Activated CD8-positive, alpha-beta memory T cell treated with anti-CD3 and anti-CD28 coated beads for 1 hour (primary cell): ENCODE measurements at places on chromosomes 4 and X.

- DNase-seq: no peak
Measured at GRCh38 chr4:79399076-79399475, 9.0 kb downstream of the GK2 start.

- no peak for DNase-seq
Measured at GRCh38 chr4:161546902-161547301, 616.9 kb downstream of the FSTL5 start.

- DNase-seq: no peak
Measured at GRCh38 chr4:48985602-48985975, 486 bp upstream of the CWH43 start.

GRCh38 chr4:184588893-184589292 is 60.4 kb downstream of the CASP3 start:
- DNase-seq: no peak

DNA sequence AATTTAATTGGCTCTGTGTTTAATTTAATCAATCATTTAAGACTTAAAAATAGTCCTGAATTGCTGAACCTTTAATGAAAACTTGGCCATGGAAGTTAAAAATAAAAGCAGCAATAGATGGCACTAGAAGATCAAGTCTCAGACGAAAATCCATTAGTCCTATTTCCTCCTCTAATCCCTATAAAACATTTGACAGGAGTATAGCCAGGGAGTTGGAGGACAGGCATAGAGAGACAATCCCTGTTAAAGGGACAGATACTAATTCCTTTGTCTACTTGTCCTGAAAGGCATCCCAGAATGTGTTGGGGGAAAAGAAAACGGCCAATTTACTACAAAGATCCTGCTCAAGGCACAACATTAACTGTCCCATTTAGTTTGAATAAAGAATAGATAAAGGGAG is 276.3 kb upstream of the TACR3 start:
- DNase-seq: no peak

GRCh38 chr4:114364857-114365256 is 233.8 kb upstream of the UGT8 start:
- no peak for DNase-seq

GRCh38 chr4:26372076-26372475 is 51.3 kb downstream of the RBPJ start:
- DNase-seq: no peak

GRCh38 chrX:81537723-81538122 is 335.8 kb downstream of the SH3BGRL start:
- no peak for DNase-seq

- DNase-seq: no peak
Measured at GRCh38 chr4:185357211-185357610, 38.5 kb downstream of the LRP2BP start.

- DNase-seq: no peak
Measured at GRCh38 chr4:15735536-15735935, 32.7 kb downstream of the BST1 start.

DNA sequence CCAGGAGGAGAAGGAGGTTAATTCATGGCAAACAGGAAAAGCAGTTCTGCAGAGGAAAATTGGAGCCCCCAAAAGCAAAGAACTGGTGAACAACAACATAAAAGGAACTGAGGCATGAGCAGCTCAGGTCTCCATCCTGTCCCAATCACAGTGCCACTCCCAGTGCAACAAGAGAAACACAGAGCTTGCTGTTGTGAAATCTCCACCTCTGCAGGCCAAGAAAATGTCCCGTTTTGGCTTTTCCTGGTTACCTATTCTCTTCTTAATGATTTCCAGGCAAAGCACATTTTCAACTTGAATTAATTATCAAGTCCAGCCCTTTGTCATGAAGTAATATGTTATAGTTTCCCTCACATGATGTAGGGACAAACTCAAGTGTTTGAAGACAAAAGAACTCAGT is 778 bp downstream of the C1QTNF7 start:
- DNase-seq: no peak

DNA sequence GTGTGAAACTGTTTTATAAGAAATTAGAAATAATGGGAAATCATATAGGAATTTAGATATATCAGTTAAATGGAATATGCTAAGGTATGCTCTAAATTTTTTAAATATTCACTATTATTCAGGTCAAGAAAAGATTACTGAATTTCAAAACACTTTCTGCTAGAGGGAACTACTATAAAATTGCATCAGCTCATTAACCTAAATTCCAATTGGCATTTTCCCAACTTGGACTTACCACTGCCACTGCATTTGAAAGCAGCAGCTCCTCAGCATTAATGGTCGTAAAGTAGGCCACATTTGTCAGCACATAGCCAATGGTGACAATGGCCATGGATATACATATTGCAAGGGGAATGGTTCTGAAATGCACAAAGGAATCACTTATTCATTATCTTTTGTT is 57.3 kb downstream of the SLC7A11 start:
- no peak for DNase-seq

DNA sequence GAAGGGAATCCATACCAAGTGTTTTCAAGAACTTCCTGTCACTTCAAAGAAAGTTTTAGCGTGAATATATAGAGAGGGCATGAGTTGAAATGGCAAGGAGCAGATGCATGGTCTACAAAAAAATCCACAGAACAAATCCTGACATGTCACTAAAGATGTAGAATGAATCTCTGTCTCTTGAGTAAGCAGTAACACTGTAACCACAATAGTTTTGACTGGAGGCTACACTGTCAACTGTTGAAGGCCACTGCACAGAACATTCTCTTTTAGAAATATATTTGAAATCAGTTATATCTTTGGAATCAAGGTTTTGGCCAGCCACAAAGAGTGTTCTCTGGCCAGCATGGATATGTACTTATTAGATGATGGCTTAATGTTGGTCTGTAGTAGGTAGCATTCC is 83.8 kb downstream of the VCX3B start:
- DNase-seq: no peak

- DNase-seq: no peak
Measured at GRCh38 chr4:174859904-174860303, 30.9 kb upstream of the GLRA3 start.

- no peak for DNase-seq
Measured at GRCh38 chrX:70359458-70359857, 63.7 kb upstream of the GDPD2 start.

DNA sequence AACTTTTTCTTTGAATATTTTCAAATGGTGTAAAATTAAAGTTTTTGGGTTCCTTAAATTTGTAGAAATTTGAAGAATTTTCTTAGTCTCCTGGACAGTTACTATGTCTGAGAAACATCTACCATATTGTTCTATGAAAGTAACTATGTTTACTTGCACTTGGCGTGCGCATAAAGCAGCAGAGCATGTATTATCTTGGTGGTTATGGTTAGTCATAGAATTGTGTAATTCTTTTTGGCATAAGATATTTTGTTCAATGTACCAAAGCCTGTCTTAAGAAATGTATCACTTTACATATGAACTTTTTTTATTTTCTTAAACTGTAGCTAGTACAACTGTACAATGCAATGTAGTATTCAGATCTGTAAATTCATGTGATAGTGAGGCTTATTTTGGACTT is 49.2 kb downstream of the CDS1 start:
- DNase-seq: no peak

- no peak for DNase-seq
Measured at GRCh38 chr4:181956512-181956911, 286.7 kb upstream of the TENM3 start.

GRCh38 chrX:124086411-124086810 is 124.9 kb downstream of the STAG2 start:
- no peak for DNase-seq

GRCh38 chrX:130543603-130544325 is 142.0 kb downstream of the RBMX2 start:
- DNase-seq: no peak

DNA sequence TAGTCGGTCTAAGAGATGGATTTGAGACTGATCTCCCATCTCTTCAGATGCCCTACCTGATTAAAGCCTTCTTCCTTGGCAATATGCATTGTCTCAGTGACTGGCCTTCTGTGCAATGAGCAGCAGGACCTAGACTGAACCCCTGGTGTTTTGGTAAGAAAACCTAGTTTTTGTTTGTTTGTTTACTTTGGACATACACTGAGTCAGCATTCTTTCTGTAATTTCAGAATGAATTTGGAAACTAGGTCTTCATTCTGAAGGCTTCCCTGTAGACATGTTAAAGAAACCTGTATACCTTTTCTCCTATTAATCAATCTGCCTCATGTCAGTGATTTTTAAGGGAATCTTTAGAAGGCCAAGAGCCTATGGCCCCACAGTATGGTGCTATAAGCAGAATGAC is 597.5 kb upstream of the HTR2C start:
- no peak for DNase-seq

- DNase-seq: no peak
Measured at GRCh38 chrX:38060331-38060878, 54.1 kb downstream of the SYTL5 start.

DNA sequence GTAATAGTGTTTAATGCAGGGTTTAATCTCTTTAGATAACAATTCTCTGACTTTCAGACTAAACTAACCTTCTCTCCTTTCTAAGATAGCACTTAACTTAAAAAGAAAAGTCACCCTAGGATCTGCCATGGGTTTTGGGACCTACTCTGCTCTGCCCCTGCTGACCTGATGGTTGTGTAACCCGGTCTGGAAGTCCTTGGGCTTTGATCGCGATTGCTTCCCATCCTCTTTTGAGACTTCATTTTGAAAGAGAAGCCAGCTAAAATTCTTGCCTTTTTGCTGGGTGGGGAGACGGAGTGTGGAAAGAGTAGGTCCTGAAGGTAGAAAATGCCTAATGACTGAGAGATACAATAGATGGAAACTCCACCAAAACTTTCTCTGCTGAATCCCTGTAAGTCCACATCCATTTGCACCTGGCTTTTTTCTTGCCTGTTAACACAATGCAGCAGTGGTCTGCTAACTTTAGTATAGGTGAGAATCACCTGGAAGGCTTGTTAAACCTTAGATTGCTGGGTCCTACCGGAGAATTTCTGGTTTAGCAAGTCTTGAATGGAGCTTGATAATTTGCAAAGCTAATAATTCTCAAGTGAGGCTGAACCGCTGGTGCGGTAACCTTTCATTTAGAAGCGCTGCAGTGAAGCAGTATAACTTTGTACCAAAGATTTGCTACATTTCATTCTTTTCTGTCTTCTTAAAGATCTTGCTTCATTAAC is 45.6 kb upstream of the CCSER1 start:
- no peak for DNase-seq

DNA sequence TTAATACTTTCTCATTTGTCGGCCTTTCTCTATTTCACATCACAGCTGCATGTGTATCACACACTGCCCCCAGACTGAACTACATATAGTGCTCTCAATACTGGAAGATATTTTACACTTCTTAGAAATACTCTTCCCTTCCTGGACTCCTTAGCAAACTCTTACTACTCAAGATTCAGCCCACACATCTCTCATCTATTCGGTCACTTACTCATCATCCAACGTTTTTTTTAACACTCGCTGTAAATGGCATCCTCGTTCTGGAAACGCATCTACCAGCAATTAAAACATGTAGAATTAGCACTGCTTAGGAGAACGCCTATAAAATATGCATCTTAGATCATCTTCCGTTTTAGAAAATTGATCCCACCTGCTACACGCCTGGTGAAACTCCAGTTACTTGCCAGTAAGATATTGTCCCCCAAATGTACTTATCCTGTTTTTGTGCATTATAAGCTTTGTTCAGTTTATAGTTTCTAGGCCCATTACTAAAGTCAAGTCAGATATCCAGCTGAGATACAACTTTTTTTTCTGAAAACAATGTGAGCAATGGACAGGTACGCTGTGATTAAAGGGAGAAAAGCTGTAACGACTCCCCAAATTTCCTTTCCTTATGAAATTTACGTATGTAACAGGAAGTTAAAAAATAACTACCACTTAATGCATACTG is 1.0 kb downstream of the LRP2BP start:
- no peak for DNase-seq

DNA sequence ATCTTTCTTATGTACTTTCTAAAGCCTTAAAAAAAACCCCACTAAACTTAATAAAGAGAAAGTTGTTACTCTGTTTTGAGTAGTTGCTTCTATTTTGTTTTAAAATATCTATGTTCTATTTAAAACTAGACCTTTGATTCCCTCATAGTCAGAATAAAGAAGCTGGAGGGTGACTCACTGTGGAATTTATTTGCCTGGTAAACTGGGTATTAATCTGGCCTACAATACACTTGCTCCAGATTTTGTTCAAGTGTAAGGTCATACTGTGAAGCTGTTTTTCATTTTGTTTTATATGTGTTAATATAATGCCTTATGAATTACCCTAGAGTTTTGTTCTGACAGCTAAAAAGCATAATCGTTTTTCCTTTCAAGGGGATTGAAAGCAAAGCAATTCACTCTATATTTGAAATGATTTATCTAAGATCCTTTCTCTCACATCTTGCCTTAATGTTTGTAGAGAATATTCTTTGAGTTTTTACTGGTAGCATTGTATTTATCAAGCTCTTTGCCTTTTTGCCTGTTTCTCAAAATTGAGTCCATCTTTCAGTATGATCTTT is 277.4 kb upstream of the PITX2 start:
- DNase-seq: no peak

- no peak for DNase-seq
Measured at GRCh38 chrX:55716937-55717336, 612 bp upstream of the RRAGB start.

- DNase-seq: no peak
Measured at GRCh38 chr4:111675746-111676145, 469.5 kb upstream of the FAM241A start.

DNA sequence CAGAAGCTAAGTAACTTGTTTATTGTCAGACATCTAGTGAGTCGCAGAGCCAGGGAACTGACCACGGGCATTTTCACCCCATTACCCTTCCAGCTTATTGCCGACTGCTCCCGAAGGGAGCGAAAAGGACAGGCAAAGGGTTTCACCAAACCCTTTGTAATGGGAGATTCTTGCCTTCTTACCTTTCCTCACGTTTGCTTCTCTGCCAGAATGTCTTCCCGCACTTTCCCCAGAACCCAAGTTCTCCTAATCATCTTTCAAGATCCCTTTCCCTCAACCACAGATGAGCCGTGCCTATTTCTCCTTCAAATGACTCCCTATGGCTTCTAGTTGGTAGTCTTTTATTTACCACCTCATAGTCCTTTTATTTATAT is 520 bp upstream of the SRP72 start:
- DNase-seq: no peak

DNA sequence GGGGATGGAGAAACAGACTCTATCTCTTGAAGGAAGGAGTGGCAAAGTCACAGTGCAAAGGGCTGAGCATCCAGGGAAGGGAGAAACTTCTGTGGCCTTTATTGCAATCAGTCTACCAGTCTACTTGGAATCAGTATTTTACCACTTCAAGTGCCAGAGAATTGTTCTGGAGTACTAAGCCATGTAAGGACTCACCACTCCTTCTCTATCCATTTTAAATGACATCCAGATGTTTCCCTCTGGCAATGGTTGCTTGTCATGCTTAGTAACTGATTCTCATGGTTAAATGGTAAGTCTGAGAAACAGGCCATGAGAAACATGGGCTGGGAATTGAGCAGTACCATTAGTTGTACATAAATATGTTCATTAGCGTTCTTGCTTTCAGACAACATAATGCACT is 21.1 kb upstream of the SMIM10 start:
- no peak for DNase-seq
